ENCODE measurements at places on chromosomes 16 and 17.

- DNase-seq = no peak
Observed at GRCh38 chr16:66587881-66588600, 8.8 kb downstream of the CMTM2 start.

DNA sequence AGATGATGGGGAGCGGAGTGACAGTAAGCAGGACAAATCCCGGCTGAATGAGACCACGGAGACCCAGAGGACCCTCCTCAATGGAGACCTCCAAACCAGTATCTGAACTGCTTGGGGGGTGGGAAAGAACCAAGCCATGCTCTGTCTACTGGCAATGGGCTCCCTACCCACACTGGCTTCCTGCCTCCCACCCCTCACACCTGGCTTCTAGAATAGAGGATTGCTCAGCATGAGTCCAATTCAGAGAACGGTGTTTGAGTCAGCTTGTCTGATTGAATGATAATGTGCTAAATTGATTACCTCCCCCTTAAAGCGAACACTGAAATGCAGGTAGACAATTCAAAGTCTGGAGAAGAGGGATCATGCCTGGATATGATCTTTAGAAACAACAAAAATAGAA lies 5.5 kb downstream of the SSTR2 start:
- no peak for DNase-seq

GRCh38 chr16:6498858-6499257 lies 833.8 kb upstream of the RBFOX1 start:
- DNase-seq = no peak

DNA sequence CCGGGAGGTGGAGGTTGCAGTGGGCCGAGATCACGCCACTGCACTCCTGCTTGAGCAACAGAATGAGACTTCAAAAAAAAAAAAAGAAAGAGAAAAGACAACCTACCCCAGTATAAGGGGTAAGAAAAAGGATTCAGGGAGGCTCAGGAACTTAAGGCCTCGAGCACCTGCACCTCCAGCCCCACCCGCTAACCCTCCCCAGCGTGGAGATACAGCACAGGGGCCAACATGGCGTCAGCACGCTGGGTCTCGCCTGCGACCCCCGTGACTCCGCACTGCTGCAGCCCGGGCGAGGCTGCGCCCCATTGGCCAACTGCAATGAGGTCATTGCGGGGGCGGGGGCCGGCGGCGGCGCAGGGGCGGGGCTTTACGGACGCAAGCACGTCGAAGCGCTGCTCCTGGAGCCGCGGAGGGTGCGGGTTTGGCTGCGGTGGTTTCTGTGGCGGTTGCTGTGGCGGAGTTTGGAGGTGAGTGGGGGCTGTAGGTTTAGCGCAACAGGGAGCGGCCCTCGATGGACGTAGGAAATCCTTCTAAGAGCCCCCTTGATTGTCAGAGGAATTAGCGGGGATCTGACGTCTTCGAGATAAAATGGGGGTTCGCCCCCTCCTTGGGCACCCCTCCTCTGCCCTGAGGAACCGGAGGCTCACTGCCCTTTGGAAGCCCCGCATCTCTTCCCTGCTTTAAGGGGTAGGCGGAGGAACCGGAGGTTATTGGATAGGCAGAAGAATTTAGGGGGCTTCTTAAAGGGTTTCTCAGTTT lies at the start of gene ATP6V0A1:
Gene ATP6V0A1, plus strand, starts transcription at position 382 of the 759 bp plus-strand sequence. CDS start 2,017 bp downstream, outside the sequence.
- DNase-seq = peak; percentile 95

GRCh38 chr17:35849469-35850348 lies 19.0 kb downstream of the HEATR9 start:
- peak; percentile 85 for DNase-seq

GRCh38 chr17:74239172-74239571 lies 25.8 kb downstream of the TTYH2 start:
- DNase-seq = no peak

GRCh38 chr16:56603589-56603988 lies 4.8 kb upstream of the MT2A start:
- DNase-seq = peak; percentile 63

- peak; percentile 91 for DNase-seq
Observed at GRCh38 chr17:78981010-78981888, 1.5 kb upstream of the LGALS3BP start.

DNA sequence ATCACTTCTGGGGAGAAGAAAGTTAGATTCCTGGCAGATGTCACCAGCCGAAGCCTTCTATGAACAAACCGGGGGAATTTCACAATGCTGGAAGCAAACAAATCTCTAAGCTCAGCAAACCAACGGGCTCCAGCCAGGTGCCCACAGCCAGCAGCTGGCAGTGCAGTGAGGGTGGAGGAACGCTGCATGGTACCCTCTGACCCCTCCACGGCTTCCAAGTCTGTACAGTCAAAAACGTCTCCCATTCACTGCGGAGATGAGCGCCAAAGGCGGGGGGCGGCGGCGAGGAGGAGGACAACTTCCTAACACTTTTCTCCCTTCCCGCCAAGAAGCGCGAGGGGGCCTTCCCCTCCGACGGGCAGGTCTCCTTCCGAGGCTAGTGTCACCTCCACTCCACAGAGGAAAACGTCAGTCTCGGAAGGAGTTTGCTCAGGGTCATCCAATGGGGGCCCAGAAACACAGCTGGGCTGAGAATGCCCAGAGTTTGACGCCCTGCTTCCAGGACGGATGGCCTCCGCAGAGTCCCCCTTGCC lies 924 bp downstream of the ZNF598 start:
- peak; percentile 53 for DNase-seq

DNA sequence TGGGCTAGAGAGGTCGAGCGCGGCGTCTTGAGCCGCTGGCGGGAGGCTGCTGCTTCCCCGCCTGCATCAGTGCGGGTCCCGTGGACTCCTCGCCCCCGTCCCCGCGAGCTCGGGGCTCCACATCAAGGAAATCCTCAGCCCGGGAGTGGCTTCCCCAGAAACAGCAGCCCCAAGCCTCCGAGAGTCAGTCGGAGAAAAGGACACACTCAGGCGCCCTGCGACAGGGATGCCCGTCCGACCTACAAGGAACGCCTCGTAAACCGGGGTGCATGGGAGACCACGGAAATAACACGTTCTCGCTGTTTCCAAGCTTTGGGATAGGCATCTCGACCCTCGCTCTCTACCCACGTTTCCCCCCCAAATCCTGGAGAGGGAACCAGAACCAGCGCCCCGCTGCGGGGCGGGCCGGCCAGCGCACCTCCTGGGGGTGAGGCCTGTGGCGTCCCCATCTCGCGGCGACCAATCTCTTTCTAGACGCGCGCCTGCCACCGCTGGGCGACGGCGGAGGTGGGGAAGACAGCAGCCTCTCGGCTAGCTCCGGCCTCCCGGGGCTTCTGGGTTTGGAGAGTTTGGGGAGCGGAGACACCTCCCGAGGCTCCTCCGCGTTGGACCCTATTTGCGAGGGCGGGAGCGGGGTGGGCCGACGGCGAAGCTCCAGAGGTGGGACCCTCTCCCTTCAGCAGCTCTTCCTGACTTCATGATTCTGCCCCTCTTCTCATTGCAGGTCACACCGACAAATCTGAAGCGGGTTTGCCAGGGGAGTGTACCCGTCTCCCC lies 759 bp upstream of the TP53I13 start:
- DNase-seq = peak; percentile 80

- no peak for DNase-seq
Observed at GRCh38 chr16:78929841-78930240, 670.7 kb downstream of the MAF start.

DNA sequence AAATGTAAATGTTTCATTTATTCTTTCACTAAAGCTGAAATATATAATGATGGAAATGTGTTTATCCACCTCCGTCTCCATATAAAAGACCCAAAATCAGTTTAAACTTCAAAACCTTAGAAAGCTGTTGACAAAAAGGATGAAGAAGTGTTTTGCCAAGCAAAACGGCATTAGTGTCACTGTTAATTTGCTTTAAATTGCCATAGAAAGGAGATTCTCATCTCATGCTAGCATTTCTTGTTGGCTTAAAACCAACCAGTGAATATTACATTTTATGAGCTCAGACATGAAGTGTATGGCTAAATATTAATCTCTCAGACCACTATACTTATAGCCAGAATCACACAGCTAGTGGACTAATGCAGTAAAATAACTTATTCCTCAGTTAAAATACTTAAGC lies 398.8 kb downstream of the KIF2B start:
- DNase-seq = no peak

- DNase-seq = no peak
Observed at GRCh38 chr16:89618109-89618998, 4.9 kb downstream of the DPEP1 start.

GRCh38 chr17:65097110-65097509 lies 40.1 kb upstream of the RGS9 start:
- DNase-seq = no peak

GRCh38 chr16:75624921-75625334 lies 1.8 kb upstream of the ADAT1 start:
- peak; percentile 54 for DNase-seq

DNA sequence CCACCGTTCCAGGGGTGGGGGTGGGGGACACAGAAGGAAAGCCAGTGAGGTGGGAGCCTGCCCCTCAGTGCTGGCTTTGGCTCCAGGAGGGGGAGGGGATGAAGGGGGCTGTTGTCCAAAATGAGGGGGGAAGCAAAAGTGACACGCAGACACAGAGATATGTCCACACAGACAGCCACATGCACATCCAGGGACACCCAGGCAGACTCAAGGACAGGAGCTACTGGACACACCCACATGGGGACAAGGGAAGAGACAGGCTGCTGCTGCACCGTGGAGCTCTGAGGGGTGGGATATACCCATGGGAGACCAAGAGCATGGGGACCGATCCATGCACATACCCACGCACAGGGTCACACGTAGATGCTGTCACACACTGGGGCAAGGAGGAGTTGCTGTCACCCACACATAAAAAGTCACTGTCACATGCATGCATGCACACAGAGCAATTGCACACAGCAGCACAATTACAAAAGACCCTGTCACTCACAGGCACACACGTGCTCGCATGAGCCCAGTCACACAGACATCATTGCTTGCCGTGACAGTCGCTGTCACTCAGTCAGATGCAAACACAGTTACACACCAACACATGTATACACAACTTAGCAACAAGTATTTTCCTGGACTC lies 1.3 kb downstream of the THRA start:
- DNase-seq = peak; percentile 45

GRCh38 chr16:2981899-2982250 lies 1.6 kb upstream of the PKMYT1 start:
- peak; percentile 87 for DNase-seq

DNA sequence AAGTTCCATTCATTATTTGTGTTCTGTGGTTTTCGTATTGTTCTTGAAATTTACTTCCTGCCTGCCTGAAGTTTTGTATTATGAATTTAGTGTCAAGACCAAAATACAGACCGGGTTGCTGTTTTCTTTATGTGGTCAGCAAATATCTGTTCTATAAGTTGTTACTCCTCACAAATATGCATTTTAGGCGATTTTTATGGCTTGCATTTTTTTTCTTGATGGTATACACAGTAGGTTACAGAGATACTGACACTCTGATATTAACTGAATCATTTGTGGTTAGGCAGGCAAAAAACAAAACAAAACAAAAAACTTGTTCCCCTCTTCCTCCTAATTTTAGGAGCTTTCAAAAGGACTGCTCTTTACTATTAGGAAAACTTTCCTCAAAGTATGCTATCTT lies 52.6 kb downstream of the BCAS3 start:
- DNase-seq = no peak

GRCh38 chr17:6240001-6240400 lies 169.8 kb downstream of the WSCD1 start:
- no peak for DNase-seq

GRCh38 chr17:79192503-79193351 lies 118.1 kb downstream of the ENGASE start:
- peak; percentile 81 for DNase-seq

- DNase-seq = no peak
Observed at GRCh38 chr17:61477204-61477834, 25.1 kb downstream of the TBX4 start.

DNA sequence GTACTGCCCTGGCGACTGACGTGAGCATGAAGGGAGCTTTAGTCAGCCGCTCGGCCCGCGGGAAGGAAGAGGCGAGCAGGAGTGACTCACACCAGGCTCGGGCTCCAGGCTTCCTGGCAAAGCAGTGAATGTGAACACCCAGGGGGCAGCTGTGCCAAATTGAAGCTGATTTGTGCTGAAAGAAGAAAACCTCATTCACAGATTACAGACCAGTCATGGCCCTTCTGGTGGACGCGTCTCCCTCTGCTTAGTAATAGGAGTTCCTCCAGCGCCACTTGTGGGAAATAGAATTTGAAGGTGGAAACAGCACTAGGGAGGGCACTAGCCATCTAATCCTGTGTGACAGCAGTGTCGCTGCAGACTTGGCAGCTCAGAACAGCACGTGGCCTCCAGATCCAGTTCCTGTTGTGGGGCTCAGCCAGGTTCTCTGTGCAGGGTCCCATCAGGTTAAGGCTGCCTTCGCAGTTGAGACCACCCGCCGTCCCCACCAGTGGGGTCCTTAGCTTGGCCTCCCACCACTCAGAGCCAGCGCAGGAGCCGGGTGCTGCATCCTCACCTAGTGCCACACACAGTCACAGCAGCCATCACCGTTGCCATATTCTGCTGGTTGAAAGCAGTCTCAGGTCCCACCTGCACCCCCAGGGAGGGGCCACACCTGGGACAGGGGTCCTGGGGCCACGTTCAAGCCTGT lies 164.5 kb upstream of the CHMP6 start:
- DNase-seq = no peak

GRCh38 chr17:73292031-73292531 lies 19.7 kb downstream of the CDC42EP4 start:
- DNase-seq = no peak

DNA sequence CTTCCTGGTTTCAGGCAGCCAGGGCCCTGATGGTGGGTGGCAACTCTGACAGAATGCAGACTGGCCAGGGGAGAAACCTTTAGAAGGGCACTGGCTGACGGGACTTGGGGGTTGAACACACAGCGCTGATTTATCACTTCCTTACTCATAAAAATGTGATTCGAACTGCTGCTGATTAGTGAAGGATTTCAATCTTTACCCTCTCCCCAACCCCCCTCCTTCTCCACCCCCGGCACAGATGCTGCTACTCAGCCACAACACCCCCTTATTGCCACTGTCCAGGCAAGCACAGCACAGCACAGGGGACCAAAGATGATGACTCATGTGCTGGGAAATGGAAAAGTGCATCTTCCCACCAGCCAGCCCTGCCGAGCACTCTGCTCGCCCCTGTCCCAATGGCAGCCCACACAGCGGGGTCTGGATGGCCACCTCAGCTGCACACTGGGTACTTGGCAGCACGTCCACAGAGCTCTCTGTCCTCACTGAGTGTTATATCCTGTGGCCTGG lies 70.1 kb downstream of the SMG6 start:
- no peak for DNase-seq

DNA sequence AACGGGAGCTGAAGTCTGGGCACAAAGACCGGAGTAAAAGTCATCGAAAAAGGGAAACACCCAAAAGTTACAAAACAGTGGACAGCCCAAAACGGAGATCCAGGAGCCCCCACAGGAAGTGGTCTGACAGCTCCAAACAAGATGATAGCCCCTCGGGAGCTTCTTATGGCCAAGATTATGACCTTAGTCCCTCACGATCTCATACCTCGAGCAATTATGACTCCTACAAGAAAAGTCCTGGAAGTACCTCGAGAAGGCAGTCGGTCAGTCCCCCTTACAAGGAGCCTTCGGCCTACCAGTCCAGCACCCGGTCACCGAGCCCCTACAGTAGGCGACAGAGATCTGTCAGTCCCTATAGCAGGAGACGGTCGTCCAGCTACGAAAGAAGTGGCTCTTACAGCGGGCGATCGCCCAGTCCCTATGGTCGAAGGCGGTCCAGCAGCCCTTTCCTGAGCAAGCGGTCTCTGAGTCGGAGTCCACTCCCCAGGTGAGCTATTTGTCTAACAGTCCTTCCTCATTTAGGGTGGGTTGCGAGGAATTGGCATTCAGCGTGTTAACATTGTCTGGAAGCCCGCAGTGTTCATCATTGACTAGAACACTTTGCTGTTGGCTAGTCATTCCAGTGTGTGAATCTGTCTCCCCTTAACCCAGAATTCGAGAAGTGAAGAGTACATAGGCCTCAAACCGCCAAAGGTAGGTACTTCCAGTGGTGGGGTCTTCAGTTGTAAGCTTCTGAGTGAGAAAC lies 1.5 kb downstream of the CDK12 start:
- peak; percentile 38 for DNase-seq
